ENCODE measurements at places on chromosomes 11 and 22. TPM values are rescaled to one million over a fixed set of nuclear protein-coding genes. Genes with fewer than 3 reads are reported as not detected.

DNA sequence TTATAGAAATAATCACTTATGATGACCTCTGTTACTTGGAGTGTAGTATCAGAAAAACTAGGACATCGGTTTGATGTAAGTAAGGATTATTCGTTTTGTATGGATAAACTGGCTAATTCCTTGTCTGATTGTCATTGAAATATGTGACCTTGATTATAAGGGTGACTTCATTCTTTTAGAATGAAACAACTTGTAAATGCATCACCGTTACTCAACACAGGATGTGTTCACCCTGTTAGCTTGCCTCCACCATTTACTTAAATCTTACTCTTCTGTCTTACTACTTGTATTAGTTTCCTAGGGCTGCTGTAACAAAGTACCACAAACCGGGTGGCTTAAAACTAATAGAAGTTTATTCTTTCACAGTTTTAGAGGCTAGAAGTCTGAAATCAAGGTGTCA is 7.9 kb downstream of the SFI1 start:
- no peak overlapping the region for H3K4me3 ChIP-seq
- no peaks in the 10 kb centered on the region for H3K4me1 ChIP-seq
- H3K36me3 ChIP-seq = peaks cover 19% of the 10 kb centered on the region
- no peak for DNase-seq
- peak overlapping the region; percentile 11 for H3K27ac ChIP-seq
- no peaks in the 10 kb centered on the region for H3K27me3 ChIP-seq

Gene NPAS4
- polyA plus RNA-seq = 0.03 TPM

DNA sequence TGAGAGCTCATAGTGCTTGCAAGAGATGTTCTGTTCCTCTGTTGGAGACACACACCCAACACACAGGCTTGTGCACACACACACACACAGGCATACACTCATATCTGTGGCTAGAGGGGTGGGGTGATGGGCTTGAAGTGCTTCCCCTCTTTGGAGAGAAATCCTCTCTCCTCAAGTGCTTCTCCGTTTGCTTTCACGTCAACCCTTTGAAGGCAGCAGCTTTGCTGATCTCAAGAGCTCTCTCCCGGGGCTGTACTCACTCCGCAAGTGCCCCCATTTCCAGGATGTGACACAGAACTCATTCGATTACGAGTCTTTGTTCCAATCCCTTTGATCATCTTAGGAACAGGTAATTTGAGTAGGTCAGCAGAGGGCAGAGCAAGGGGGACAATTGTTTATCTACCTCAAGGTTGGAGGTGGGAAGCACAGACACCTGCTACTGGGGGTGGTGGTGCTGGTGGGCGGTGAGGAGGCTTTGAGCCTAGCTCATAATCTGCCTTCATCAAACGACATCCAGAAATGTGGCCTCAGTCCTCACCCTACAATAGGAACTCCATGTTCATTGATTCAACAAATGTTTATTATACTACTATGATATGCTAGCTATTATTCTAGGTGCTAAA is 529.8 kb upstream of the CADM1 start:
- H3K27me3 ChIP-seq = no peaks in the 10 kb centered on the region
- H3K36me3 ChIP-seq = no peaks in the 10 kb centered on the region
- H3K27ac ChIP-seq = no peak overlapping the region
- DNase-seq = peak; percentile 1

DNA sequence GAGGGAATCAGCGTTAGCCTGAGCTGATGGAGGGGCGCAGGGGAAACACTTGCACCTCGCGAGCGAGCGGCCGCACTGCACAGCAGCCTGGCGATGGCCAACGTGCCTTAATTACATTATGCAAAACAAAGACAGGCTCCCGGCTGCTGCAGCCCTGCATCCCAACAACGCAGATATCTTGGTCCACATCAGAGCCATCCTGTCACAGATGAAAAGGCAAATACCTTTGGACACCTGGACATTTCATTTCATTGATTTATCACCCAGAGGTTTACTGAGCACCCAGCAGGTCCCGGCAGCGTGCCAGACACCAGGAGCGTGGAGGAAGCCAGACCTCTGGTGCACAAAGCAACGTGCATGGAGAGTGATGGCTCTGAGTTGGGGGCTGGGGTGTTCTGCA is 843.0 kb downstream of the TBC1D22A start:
- DNase-seq = peak; percentile 62
- H3K27ac ChIP-seq = no peak overlapping the region
- no peaks in the 10 kb centered on the region for H3K27me3 ChIP-seq
- peaks cover 5% of the 10 kb centered on the region for H3K4me1 ChIP-seq
- H3K36me3 ChIP-seq = no peaks in the 10 kb centered on the region

GRCh38 chr11:56531856-56532255 is 11.2 kb downstream of the OR5M11 start:
- H3K36me3 ChIP-seq = no peaks in the 10 kb centered on the region
- no peak for DNase-seq
- no peak overlapping the region for H3K27ac ChIP-seq

GRCh38 chr22:25176175-25176574 is 23.5 kb upstream of the CRYBB3 start:
- no peaks in the 10 kb centered on the region for H3K27me3 ChIP-seq
- no peak overlapping the region for H3K4me3 ChIP-seq
- H3K4me1 ChIP-seq = no peaks in the 10 kb centered on the region
- no peak for DNase-seq
- H3K36me3 ChIP-seq = peaks cover 43% of the 10 kb centered on the region

GRCh38 chr11:121958971-121959325 is 157.1 kb downstream of the BLID start:
- DNase-seq = no peak
- H3K27me3 ChIP-seq = no peaks in the 10 kb centered on the region
- no peak overlapping the region for H3K4me3 ChIP-seq
- no peak overlapping the region for H3K27ac ChIP-seq
- no peaks in the 10 kb centered on the region for H3K4me1 ChIP-seq

DNA sequence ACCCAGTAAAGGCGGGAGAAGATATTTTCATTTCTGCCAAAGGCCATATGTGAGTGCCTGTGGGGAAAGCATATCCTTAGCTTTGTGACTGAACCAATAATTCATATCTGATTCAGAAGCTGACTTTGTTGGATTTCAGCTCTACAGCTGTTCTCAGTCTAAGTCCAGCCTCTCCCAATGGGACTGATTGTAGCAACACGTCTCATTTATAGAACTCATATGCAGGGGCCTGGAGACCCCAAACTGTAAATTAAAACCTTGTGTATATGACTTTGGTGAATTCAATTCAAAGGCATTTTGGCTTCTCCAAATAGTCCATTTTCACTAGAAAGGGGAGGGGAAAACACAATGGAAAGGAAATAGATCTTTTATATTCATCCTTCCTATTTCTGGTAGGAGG is 250.4 kb upstream of the SORL1-AS1 start:
- no peak overlapping the region for H3K4me3 ChIP-seq
- H3K4me1 ChIP-seq = no peaks in the 10 kb centered on the region
- no peak for DNase-seq
- no peaks in the 10 kb centered on the region for H3K27me3 ChIP-seq
- H3K27ac ChIP-seq = no peak overlapping the region

GRCh38 chr22:22721681-22722354 is 77.4 kb downstream of the GGTLC2 start:
- H3K27me3 ChIP-seq = no peaks in the 10 kb centered on the region
- no peaks in the 10 kb centered on the region for H3K4me1 ChIP-seq
- no peaks in the 10 kb centered on the region for H3K36me3 ChIP-seq
- no peak overlapping the region for H3K4me3 ChIP-seq
